NCI-H526 (cell line): ENCODE measurements at places on chromosomes 16 and 17.

- no peak for DNase-seq
These were observed 5.6 kb downstream of the JPH3 start for GRCh38 chr16:87607871-87608270.

GRCh38 chr17:65634533-65634932 lies 73.1 kb upstream of the AXIN2 start:
- DNase-seq, result no peak

DNA sequence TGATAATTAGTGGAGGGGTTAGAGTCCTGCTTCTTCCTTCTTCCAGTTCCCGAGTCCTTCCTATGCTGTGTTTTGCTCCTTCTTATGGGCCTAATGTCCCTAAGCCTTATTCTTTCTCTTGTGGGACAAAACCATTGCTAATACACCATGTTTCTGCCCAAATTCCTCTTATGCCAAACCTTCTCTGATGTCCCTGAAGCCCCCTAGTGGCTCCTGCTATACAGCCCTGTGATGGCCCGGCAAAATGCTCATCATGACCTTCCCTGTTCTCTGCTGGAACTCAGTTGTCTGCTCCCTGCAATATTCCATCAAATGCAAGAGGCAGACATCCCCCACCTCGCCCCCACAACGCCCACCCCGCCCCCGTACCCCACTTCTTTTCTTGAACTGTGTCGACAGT lies 171.6 kb downstream of the CDH11 start:
- DNase-seq, result no peak

DNA sequence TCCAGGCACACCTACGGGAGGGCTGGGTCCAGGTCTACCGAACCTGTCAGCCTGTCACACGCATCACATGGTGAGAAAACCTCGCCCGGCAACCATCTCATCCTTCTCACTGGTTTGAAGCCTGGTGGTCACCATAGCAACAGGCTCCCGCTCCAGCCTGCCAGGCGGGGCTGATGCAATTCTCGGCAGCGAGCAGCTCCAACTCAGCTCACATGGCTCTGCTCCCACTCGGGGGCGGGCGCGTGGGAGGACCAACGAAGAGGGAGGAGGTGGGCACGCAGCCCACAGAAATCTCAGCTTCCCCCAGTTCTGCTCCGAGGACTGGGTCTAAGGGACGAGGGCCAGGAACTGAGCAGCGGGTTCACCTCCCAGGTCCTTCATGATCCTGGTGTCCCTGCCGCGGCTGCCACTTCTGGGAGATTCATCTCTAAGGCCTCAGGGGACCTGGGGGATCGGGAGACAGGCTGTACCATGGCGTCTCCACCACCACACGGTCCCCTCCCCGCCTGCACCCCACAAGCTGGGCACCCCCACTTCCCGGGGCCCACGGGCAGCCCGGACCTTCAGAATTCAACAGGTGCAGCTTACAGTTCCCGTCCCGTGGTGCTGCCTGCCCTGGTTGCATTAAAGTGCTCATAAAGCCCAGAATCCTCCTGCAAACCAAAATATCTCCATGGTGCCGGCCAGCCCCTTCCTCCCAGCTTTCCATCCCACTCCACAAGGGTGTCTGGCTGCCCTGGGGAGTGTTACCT lies 25.8 kb downstream of the ABR start:
- peak; percentile 20 for DNase-seq

GRCh38 chr16:64950731-64951130 lies 171.1 kb downstream of the CDH11 start:
- DNase-seq, result no peak

DNA sequence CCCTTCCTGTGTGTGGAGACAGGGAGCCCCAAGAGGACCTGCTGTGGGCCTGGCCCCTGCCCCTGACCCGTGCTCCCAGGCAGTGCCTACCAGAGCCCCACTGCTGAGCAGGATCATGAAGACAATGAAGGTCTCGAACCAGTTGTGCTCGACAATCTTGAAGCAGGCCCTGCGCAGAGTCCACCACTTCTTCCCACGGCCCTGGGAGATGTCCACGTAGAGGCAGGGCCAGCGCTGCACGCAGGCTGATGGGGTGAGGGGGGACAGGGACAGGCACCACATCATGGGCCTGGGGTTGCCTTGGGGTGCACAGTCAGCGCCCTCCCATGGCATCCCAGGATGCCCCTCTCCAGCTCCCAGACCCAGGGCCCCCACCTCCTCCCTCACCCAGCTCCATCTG lies 16.4 kb upstream of the CD79B start:
- DNase-seq, result no peak
